Right ventricle myocardium inferior (tissue), 1 donor: ENCODE measurements at places on chromosomes 5 and 9.

GRCh38 chr9:121650217-121651007 is 1.0 kb upstream of the DAB2IP start:
- DNase-seq, result no peak

DNA sequence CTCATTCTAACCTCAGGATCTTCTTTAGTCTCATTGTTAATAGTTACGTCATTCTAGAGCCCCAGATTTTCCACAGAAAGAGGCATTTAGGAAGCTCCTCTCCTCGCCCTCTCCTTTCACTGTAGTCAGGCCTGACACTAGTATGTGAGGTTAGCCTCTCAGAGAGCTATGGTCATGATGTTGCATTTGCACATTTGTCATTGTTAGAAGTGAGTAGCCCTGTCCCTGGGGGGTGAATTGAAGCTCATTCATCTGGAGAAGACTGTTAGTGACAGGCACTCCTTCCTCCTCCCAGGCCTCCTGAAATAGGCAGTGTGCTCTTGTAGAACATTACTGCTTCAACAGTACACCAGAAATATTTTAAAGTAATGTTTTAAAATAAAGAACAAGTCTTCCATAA is 26.6 kb upstream of the LRRTM2 start:
- no peak for DNase-seq

DNA sequence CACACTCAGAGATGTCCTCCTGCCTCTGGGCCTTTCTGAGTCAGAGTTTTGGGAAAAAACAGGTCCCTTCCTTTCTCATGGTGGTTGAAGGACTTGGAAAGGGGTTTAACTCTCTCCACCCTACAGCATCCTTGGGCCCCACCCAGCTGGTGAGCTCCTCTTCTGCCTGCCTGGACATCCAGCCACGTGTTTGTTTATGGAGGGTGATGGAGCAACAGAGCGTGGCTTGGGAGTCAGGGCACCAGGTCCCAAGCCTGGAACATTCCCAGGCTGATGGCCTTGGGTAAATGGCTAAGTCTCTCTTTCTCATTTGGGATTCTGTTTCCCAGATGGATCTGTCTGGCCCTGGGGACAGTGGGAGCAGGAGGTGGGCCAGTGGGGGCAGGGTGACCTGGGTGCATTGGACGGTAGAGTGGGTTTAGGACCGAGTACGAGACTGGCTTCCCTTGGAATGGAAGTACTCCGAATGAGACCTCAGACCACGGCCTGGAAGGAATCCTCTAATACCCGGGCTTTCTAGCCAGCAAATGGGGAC is 141.1 kb upstream of the IRX2 start:
- DNase-seq, result no peak

DNA sequence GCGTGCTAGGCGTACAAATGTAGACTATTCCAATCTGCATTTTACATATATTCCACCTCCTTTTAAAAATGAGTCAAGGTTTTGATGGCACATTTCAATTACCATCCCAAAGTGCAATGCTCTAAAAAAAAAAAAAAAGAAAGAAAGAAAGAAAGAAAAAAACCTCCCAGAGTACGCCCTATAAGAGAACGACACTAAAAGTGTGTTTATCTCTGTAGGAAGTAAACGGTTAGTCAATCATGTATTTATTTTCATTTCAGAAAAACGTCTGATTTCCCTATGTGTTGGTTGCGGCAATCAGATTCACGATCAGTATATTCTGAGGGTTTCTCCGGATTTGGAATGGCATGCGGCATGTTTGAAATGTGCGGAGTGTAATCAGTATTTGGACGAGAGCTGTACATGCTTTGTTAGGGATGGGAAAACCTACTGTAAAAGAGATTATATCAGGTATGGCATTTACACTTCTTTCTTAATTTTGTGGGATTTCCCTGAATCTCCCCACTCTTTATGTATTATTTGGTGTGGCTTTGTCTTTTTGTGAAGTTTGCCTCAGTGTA is 1.1 kb downstream of the ISL1 start:
- DNase-seq, result no peak

DNA sequence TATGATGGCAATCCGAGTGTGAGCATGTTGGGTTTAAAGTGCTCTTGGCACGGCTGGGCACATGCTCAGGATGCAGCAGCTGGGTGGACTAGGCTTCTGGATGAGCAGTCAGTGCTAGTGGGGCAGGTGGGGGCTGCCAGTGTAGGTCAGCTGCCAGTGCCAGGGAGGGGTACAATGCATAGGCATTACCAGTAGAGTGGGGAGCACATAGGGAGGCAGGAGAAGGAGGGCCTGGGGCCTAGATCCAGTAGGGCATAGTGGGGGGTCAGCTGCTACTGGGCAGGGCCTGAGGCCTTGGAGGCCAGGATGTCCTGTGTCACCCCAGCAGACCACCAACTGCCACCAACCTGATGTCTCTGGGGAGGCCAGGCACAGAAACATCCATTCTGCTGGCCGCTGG is 24.2 kb downstream of the ACSL6 start:
- peak; percentile 45 for DNase-seq

DNA sequence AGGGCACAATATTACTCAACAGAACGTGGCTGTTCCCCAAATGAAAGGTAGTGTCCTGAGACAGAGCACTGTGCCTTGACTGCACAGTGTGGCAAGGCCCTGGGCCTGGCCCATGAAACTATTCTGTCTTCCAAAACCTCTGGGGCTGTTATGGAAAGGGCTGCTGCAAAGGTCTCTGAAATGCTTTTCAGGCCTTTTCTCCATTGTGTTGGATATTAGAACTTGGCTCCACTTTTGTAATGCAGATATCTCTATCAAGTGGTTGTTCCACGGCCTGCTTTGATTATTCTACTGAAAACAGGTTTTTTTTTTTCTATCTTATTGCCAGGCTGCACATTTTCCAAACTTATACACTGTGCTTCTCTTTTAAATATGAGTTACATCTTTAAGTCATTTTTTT is 777.5 kb upstream of the TYRP1 start:
- DNase-seq, result no peak

- DNase-seq, result no peak
These were observed 162.2 kb downstream of the GLIS3 start for GRCh38 chr9:4137681-4138099.

DNA sequence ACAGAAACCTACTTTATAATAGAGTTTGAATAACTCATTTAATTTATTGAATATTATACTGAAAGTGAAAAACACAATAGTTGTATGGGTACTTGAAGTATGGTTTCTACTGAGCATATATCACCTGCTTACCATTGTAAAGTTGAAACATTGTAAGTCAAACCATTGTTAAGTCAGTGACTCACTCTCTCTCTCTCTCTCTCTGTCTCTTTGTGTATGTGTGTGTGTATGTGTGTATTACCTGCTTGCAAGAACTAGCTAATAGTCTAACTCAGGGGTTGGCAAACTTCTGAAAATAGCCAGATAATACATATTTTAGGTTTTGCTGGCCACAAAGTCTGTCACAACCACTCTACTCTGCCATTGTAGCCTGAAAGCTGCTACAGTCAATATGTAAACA is 564.3 kb upstream of the ZNF608 start:
- DNase-seq, result no peak

DNA sequence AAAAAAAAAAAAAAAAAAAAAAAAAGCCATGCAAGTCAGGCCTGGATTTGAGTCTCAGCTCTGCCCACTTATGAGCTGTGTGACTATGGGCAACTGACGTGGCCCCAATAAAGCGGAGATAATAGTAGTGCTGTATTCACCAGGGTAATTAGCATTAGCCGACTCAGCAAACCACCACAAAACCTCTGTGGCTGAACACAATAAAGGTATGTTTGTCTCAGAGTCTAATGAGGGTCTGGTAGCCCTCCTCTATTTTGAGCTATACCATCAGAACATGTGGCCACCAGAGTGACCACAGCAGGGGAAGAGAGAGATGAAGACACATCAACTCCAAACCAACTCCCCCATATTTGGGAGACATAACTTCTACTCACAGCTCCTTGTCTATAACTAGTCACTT is 15.9 kb downstream of the SWI5 start:
- DNase-seq, result no peak

DNA sequence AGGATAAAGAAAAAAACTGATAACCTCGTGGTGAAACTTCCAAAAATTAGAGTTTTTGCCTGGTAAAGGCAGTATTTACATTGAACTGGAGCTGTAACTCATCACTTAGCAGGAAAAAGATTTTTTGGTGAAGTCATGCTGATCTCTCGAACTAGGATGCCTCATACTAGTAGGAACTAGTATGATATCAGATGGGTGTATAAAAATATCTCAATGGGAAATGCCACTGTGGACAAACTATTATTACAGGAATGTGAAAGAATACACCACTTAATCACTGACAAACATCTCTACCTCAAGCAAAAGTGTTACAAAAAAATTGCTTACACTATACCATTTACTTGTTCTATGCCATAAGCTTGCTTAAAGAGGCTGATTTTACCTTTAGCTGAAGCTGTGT is 28.4 kb downstream of the RFX3 start:
- no peak for DNase-seq

DNA sequence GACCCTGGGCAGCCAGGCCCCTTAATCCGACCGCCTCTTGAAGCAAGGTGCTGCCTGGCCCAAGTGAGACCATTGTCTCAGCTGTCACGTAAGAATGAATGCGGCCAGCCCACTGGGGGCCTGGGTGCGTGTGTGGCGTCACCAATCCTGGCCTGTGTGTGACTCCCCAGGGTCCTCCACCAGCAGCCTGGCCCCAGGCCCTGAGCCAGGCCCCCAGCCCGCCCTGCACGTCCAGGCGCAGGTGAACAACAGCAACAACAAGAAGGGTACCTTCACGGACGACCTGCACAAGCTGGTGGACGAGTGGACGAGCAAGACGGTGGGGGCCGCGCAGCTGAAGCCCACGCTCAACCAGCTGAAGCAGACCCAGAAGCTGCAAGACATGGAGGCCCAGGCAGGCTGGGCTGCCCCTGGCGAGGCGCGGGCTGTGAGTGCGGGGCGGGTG is 124.2 kb downstream of the WNK2 start:
- peak; percentile 59 for DNase-seq
